Thoracic aorta (tissue), 2 donors: ENCODE measurements at places on chromosomes 6 and 20.

DNA sequence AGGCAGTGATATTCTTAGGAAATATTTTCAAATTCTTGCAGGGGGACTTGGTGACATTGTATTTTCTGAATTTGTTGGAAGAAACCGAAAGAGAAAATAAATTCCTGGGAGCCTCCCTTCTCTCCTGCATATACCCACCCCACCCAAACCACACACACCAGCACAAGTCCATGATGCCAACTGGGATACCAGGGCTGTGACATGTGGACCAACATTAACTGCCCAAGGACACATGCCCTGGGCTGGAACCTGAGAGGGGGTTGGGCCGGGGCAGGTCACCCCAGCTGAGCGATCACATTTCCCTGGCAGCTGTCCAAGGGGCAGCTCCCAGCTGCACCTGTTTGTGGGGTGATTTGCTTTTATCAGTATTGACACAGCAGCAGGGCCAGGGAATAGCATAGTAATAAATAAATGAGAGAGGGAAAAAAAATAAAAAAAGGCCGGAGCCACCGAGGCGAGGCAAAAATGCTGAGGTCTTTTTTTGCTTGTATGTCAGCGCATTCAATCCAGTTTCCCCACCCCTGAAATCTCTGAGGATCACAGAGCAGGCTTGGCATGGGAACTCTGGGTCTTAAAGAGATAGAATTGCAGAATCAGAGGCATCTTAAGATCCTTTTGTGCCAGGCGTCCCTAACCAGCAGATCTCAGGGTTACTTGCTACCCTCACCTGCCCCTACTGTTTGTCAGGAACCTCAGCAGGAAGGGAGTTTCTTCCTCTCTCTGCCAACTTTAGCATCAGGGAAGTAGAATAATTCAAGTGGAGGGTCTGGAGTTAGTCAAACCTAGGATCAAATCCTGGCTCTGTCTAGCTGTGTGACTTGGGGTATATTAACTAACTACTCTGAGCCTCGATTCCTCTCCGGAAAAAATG lies 66.5 kb upstream of the PIM1 start:
- DNase-seq: peak; percentile 11
- H3K27me3 ChIP-seq: no peaks in the 10 kb centered on the region
- peaks cover 20% of the 10 kb centered on the region for H3K4me1 ChIP-seq
- no peaks in the 10 kb centered on the region for H3K36me3 ChIP-seq
- peak overlapping the region; percentile 77 for H3K27ac ChIP-seq

- no peaks in the 10 kb centered on the region for H3K4me1 ChIP-seq
- no peaks in the 10 kb centered on the region for H3K36me3 ChIP-seq
- no peak for DNase-seq
- H3K4me3 ChIP-seq: no peak overlapping the region
- H3K27ac ChIP-seq: no peak overlapping the region
These were observed 1.2 kb upstream of the PHACTR3 start for GRCh38 chr20:59603176-59603575.

- H3K36me3 ChIP-seq: no peaks in the 10 kb centered on the region
- DNase-seq: no peak
- H3K4me3 ChIP-seq: no peak overlapping the region
- H3K27ac ChIP-seq: peak overlapping the region; percentile 27
- H3K27me3 ChIP-seq: no peaks in the 10 kb centered on the region
These were observed 10.1 kb downstream of the PPP1R3G start for GRCh38 chr6:5095236-5095635.

GRCh38 chr6:25199544-25199943 lies 79.6 kb upstream of the CARMIL1 start:
- peaks cover 33% of the 10 kb centered on the region for H3K4me1 ChIP-seq
- H3K27ac ChIP-seq: no peak overlapping the region
- no peak for DNase-seq
- H3K4me3 ChIP-seq: no peak overlapping the region
- H3K36me3 ChIP-seq: no peaks in the 10 kb centered on the region
